ENCODE measurements at places on chromosomes 2 and 18.

DNA sequence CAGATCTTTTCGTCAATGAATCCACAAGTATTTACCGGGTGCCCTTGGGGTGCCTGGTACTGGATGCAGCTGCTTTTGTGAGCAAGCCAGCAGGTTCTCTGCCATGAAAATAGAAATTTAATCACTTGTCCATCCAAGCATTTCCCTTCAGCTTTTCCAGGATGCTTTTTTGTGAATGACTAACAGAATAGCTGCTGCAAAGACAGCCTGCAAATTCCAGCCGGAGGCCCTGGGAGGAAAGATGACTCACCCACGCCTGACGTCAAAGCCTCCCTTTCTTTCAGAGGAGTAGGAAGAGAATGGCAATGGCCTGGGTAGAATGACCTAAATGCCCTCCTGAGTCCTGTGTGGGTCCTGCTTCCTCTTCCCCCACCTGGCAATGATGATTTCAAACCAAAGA lies 111.9 kb downstream of the AP1S3 start:
- no peak for DNase-seq

GRCh38 chr18:30211112-30211511 lies 831.4 kb downstream of the DSC3 start:
- no peak for DNase-seq

DNA sequence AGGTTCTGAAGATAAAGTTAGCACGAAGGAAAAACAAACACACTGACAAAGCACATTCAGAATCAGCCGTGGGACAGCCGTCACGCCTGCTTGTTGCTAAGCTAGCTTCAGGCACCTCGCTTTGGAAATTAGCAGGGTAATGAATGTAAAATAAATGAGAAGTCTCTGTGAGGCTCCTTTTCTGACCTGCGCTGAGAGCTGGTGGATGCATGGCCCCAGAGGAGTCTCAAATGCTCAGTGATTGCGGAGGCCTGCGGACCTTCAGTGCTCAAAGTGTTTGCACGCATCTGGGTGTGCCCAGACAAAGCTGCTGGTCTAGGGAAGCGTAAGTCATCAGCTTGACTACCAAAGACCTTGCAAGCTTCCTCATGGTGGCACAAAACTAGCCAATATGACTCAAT lies 50.6 kb downstream of the CD8B2 start:
- DNase-seq = no peak

DNA sequence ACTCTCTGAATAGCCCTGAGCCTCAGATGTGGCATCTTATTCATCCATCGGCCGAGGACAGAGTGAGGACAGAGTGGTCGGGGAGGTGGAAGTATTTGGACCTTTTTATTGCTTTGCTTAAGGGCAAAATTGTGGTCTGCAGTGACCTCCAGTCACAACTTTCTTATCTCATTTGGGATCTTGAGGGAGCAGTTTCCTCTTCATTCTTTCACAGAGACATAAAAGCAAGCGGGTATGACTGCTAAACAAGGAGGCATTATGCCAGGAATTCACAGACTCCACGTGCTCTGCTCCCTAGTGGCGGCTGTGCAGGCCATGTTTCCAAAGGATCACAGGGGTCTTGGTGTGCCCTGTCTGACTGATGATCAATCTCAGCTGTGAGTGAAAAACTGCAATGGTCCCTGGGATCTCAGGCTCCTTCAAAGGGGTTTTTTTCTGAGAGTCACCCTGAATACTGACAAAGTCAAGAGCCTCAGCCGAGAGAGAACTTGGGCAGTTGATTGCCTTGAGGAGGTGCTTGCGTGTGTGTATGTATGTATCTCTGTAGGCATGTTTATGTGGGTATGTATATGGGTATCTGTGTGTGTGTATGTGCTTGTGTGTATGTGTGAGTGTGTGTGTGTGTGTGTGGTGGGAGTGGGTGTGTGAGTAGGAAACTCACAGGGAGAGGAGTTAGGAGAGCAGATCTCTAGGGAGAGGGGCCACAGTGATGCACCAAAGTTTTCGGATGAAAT lies 47.7 kb downstream of the RAPGEF4 start:
- DNase-seq = no peak

DNA sequence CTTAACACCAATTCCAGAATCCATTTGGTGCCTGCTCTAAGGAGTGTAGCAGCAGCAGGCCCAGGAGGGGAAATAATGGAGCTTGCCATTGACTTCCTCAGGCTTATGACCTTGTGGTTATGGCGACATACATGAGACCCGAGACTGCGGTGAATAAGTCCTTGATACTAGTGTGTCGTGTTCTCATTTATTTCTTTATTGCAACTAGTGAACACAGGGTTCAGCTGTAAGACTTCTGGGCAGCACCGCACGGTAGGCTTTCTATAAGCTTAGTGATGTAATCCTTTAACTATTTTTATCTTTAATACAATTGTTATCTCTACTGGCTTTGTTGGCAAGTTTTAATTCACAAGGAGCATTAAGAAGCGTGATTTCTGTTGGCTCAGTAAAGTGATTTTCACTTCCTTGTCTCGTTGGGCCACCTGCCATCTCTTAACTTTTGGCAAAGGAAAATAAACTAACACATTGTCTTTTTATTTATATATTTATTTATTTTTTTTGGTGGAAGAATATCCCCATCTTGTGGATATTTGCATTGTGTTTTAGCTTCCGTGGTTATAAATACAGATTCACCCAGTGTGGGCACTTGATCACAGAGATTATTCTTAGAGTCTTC lies 139.8 kb downstream of the LTBP1 start:
- no peak for DNase-seq

GRCh38 chr2:64989982-64990614 lies 899 bp downstream of the SLC1A4 start:
- no peak for DNase-seq

DNA sequence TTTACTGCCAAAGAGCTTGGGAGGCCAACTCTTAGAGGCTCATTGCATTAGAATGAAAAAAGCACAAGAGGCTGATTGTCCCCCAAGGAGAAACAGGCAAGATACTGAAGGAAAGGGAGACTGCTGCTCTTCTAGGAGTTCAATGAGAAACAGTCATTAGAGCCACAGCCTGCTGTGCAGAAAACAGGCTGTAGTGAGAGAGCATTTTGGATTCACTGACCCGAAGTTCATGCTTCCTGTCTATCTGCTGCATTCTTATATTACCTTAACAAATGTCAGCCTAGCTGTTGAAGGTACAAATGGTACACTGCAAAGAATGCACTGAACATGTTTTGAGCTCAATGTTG lies 423.3 kb downstream of the SETBP1 start:
- DNase-seq = no peak

DNA sequence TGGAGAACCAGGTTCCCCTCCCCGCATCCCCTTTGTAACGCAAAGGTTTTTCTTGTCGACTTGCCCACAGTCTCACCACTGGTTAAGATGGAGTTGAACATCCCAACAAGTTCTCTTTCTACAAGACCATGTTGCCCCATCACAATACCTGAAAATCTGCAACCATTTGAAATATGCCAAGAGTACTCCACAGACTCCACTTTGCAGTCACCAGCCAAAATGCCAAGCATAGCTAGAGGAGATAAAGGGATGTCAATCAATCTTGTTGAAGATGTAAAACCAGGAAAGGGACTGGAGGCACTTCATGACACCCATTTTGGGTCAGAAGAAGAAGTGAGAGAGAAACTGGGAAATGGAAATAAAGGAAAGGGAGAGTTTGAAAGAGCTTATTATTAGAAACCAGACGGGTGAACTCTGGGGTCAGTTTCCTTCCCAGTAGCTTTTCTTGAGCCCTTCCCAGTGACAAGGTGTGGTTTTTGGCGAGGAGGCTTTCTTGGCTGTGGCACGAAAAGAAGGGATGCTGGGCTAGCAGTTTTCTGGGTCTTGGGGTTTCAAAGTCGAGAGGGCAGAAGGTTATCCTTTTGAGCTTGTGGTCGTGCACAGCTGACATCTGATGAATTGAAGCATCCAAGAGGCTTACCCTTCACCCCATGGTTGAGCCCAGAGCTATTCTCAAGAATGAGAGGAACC lies 79.3 kb downstream of the ACAA2 start:
- DNase-seq = no peak

DNA sequence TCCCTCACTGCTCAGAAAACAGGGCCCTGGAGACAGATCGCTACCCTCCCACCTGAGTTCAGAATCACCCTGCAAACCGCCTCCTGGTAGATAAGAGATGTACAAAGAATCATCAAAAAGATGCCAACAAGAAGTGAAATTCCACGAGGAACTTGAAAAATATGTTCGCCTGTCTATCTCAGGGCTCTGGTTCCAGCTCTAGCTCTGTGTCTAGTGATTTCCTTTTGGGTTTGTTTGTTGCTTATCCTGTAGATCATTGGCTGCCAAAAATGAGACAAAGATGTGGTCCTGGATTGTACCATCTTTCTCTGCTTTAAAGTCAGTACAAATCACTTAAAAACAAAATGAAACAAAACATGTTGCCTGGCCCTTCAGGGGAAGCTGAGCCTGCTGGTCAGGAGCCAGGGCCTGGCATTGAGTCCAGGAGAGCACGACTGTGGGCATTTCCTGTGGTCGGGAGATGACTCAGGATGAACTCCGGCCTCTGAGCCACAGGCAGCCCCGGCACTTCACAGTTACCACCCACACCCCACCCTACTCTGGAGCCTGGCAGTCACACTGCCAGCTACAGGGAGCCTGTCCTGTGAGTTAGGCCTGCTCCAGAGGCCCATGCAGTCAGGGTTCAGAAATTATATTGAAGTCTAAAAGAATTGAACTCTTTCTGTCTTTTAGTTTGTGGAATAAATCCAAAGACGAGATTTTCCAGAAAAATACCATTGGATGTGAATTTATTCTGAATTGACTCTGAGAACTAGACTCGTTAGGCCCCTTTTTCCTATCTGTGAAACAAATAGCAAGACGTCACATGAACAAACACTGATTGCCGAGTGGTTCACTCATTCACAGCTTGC lies 8.0 kb upstream of the ITGB6 start:
- no peak for DNase-seq

DNA sequence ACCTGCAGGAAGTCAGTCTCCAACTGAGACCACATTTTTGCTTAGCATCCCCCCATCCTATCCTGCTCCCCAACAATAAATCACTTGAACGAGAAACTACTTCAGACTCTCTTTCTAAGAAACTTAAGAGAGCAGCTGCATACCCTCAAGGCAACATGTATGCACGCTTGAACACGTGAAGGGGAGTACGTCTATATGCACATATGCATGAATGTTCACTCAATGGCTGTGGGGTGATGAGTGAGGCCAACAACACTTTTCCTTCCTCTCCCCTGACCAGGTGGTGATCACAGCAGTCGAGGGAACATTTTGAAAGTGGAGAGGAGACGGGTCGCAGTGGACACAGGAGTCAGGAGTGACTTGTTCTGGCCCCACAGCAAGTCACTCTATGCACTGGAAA lies 79.8 kb upstream of the LPIN2 start:
- no peak for DNase-seq

DNA sequence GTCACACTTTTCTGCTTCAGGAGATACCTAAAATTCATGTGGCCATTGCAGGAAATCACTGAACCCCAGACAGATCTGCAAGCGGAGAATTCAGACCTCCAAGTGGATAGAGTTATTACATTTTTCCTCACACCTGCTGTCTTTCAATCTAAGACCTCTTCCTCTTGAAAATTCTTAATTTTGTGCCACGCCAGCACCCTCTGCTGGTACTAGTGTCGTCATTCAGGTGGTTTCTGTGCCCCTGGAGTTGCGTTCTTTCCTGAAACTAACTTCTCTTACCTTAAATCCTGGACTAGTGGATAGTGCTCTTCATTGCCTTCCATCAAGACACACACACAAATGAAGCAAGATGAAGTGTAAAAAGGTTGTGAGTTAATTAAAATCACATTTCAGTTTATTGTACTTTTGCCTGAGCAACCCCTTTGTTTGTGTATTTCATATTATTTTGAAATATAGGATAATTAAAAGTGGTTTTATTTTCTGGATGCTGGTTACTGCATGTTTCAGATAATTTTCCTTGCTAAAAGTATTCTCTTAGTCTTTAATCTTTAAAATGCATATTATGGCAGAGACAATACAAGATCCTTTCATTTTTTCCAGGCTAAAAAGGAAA lies 1.6 kb upstream of the DNER start:
- DNase-seq = no peak
